ENCODE measurements at places on chromosomes 12 and 14.
A peak's percentile ranks its signal among the peaks of the same experiment; 100 is the strongest.

GRCh38 chr12:109881752-109882151 lies 1.4 kb upstream of the GLTP start:
- no peak for DNase-seq

- no peak for DNase-seq
Measured at GRCh38 chr14:76595266-76595665, 166.0 kb upstream of the VASH1 start.

DNA sequence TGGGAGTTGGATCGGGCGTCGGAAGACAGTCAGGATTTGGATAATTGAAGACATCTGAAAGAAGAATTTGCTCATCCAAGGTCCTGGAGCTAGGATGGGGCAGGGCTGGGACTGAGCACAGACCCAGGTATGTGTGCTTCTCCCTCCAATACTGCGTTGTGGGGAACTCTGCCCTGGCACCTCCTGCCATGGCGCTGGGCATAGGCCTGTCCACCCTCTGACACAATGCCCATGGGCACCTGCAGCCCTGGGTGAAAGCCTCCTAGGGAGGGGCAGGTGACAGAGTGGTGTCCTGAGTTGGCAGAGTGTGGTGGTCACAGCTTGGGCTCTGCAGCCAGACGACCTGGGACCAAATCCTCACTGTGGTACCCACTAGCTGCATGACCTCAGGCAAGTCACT lies 53.3 kb downstream of the CALM1 start:
- no peak for DNase-seq

DNA sequence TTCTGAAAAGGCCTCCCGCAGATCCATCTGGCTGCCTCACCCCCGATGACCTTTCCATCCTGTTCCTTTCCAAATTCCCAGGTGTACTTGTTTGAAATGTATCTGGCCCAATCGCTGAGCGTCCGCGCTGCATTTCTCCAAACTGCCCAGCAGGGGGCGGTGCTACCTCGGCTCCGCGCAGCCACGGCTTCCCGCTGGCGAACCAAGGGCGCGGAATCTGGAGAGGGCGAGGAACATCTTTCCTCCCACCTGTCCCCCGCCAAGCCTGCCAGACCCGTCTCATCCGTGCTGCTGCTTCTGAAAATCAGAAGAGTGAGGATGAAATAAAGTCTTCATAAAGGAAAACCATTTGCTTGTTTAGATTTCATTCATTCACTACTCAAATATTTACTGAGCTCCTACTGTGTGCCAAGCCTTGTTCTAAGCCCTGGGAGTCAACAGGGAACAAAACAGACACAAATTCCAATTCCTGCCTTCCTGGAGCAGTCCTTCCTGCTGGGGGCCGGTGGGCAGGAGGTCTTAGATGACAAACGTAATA lies 16.8 kb upstream of the MYL2 start:
- DNase-seq: peak; percentile 30

GRCh38 chr14:36054353-36055051 lies 122.0 kb downstream of the PTCSC3 start:
- DNase-seq: no peak
